AG09309 (cell line): ENCODE measurements at places on chromosomes 2 and 18.

GRCh38 chr2:95121093-95121406, 558 bp downstream of the MRPS5 start:
- no peak for DNase-seq

DNA sequence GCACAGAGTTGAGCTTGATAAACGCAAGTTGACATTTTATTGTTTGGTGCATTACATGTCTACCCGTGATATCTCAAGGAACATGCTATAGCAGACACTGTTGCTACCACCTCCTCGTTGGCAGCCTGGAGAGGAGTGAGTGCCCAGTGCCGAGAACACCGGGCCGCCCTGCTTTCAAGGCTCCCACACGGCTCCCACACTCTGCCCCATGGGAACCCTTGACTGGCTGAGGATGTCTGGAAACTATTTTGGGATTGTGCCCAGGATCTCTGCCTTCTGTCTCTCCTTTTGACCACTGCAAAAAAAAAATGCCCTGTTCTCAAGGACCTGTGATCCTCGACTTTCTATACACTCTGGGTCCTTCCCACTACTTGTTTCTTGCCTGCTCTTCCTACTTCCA, 21.1 kb downstream of the TET3 start:
- no peak for DNase-seq

- no peak for DNase-seq
These were observed 183.0 kb downstream of the NYAP2 start for GRCh38 chr2:225582355-225583116.

- DNase-seq: no peak
These were observed 636 bp downstream of the ARL4C start for GRCh38 chr2:234496055-234496834.

- DNase-seq: no peak
These were observed 3.1 kb downstream of the NFE2L2 start for GRCh38 chr2:177261116-177262060.

GRCh38 chr2:206096876-206097275, 10.9 kb upstream of the INO80D start:
- no peak for DNase-seq

DNA sequence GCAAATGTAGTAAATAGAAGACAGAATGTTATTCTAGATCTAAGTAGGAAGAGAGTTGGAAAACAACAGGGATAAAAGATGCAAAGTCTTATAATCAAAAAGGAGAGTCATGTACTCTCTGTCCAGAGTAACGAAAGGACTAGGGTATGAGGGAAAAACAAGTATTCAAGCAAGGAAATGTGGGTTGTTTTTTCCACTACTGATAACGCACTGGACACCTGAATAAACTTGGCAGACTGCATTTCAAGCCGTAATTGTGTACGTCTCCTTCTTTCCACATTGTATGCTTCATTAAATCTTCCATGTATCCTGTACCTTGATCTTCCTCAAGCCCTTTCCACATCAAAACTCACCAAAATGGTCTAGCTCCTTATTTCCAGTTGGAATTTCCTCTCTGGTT, 420.6 kb downstream of the ZEB2 start:
- DNase-seq: no peak

- no peak for DNase-seq
These were observed 201.6 kb downstream of the ERBB4 start for GRCh38 chr2:212337036-212337435.

- DNase-seq: no peak
These were observed 15.4 kb upstream of the ATP6V1C2 start for GRCh38 chr2:10706033-10706432.
